Non-pigmented ciliary epithelial cell (primary cell): ENCODE measurements at places on chromosomes 6 and 20.

DNA sequence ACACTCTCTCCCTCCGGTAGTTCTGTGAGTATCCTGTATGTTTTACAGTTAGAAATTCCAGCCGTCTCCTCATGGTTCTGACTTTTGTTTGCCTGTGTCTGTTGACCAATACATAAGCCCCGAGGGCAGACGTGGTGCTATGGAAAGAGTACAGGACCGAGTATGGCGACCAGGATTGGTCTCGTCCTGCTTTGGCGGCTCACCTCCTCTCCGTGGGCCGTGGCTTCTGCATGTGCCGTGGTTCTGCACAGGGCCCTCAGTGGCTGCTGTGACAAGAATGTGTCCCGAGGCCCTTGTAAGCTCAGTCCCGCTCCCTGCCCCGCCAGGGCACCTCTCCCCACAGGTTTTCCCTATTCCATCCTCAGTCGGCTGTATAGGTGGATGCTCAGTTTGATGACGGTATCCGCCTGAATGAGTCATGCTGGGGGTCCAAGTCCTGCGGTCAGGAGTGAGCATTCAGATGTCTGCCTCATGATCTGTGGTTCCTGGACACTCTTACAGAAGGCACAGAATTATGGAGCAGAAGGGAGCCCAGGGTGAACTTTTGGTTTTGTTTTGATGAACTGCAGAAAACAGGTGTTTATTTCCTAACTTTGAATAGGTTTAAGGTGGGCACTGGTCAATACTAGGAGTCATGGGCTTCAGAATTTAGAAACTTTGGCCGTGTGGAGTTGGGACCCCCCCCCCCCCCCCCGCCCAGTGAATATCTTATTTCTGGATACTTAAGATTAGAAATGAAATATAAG lies 1.2 kb downstream of the ARFGAP1 start:
- DNase-seq, result peak; percentile 80

- no peak for DNase-seq
These were observed 126.1 kb upstream of the LAMP5 start for GRCh38 chr20:9388160-9388812.

- DNase-seq, result no peak
These were observed 148.4 kb upstream of the ARID1B start for GRCh38 chr6:156628805-156629204.

- DNase-seq, result no peak
These were observed 42.5 kb downstream of the SLC2A4RG start for GRCh38 chr20:63782051-63782471.

GRCh38 chr6:141252828-141253608 lies 879.7 kb upstream of the GJE1 start:
- DNase-seq, result no peak

GRCh38 chr6:35668096-35668495 lies 20.6 kb downstream of the FKBP5 start:
- no peak for DNase-seq

DNA sequence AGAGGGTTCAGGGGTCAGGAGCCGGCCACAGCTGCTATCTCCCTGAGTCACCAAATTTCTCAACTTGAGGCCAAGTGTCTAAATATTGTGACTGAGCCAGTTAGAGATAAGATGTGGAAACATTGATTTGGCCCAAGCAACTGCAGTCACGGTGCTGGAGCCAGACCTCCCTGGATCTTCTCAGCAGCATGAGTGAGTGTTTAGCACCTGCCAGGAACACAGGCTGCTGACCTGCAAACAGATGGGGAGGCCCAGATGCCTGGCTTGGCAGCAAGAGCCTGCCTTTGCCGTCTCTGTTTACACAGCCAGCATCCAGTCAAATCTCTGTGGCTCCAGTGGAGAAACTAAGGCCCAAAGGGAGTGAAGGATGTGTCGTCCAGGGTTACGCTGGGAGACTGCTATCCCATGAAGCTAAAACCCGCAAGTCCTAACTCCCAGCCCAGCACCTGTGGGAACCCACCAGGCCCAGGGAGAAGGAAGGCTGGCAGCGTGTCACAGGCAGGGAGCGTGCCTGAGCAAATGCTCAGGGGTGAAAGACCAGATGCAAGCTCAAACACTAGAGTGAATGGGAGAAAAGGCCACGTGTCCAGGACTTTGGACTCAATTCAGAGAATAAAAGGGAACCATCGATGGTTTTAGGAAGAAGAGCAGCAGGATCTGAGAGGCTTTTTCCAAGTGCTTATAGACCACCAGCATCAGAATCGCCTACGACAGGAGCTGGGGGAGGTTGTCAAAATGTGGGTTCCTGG lies 15.9 kb upstream of the PTGIS start:
- peak; percentile 77 for DNase-seq

DNA sequence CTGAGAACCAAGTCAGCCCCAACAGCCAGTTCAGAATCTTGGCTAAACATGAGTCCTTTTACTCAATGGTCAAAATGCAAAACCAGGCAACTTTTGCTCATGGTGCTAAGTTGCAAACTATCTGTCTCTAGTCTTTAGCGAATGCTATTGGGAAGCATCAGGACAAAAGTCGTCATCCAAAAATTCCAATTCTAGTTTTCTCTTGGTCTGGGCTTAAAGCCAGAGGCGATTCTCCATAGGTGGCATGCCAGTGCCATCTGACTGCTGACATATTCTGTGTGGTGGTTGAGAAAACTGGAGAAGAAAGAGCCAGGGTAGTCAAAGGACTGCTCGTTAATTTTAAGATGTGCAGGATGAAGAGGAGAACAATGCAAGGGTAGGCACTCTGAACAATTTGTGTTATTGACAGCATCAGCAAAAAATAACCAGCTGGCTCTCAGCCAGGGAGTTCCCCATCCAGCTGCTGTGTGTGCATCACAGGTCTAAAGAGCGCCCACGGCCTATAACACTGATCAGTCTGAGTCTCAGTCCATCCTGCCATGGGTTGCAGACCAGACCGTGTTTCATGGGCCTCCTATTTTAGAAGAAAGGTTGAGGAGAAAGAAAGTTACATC lies 313.6 kb downstream of the ALDH8A1 start:
- DNase-seq, result no peak

DNA sequence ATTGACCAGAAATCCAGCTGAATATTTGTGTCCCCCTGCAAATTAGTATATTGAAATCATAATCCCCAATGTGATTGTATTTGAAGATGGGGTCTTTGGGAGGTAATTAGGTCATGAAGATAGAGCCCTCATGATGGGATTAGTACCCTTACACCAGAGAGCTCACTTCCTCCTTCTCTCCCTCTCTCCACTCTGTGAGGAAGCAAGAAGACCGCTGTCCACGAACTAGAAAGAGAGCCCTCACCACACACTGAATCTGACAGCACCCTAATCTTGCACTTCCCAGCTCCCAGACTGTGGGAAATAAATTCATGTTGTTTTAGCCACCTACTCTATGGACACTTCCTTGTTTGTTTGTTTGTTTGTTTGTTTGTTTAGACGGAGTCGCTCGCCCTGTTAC lies 11.9 kb upstream of the PLAGL1 start:
- DNase-seq, result no peak

DNA sequence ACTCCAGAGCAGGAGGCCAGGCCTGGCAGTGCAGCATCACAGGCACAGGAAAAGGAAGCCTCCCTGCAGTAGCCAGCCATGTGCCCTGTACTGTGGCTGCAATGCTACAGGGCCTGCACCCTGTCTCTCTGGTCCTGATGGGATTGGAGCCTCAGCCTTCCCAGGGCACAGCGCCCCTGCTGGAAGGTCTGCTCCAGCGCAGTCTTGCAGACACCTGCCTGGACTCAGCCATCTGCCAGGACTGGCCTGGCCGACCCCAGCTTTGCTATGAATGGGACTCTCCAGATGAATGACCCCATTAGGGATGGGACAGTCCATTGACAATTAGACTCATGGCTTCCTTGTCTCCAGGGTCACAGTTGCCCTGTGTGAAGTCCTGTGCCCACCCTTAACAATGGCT lies 251.6 kb downstream of the ERMARD start:
- DNase-seq, result no peak

DNA sequence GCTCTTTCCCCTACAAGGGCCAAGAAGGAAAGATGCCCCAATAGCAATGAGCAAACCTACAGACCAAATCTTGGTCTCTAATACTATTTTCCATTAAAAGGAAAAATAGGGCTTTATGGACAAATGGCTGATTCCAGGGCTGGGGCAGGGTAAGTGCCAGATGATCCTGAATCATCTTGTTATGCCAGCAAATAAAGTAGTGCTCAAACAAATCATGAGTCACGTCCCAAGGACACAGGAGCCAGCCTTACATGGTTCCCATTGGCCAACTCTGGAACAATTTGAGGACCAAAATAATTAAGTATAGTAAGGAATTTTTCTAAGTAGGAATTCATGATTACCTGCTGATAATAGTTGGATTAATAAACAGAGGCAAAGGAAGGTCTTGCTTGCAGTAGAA lies 53.2 kb upstream of the NKX2-4 start:
- no peak for DNase-seq

DNA sequence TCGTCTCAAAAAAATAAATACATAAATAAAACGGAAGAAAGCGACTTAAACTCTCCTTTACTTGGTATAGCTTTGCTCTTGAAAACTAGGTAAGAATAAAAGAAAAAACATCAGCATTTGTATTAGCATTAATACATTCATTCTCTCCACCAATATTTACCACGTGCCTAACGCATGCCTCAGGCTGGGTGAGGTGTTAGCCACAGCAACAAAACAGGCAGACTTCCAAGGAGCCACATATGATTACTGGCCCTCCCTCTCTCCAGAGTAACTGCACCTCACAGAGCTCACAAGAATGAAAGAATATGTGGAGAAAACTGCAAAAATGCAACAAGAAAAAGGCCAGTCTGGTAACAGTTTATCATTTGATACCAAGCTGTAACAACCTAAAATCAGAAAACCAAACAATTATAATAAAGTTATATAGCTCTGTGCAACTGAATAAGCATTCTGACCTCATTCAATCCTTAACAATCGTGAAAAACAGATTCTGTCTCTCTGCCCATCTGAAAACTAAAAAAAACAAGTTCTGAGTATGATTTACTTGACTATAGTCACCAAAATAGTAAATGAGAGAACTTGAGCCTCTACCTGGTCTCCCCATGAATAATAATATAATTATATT lies 5.2 kb downstream of the NAPB start:
- DNase-seq, result no peak

- peak; percentile 60 for DNase-seq
These were observed 84.0 kb upstream of the TULP1 start for GRCh38 chr6:35596448-35597442.

GRCh38 chr6:37954791-37955190 lies 135.3 kb downstream of the ZFAND3 start:
- DNase-seq, result no peak

- no peak for DNase-seq
These were observed 124.5 kb upstream of the TENT5A start for GRCh38 chr6:81876971-81877370.

GRCh38 chr6:44442236-44442635 lies 54.7 kb downstream of the CDC5L start:
- DNase-seq, result no peak

DNA sequence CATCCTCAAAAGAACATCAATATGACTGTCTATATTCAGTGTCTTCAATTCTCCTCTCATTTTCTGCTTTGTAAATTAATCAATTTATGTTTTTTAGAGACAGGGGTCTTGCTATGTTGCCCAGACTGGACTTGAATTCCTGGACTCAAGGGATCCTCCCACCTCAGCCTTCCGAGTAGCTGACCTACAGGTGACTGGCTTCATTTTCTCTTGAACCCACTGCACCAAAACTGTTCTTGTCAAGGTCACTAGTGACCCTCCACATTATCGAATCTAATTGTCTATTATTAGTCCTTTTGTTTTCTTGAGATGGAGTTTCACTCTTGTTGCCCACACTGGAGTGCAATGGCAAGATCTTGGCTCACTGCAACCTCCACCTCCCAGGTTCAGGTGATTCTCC lies 3.7 kb downstream of the DNAAF9 start:
- no peak for DNase-seq
